Stimulated activated CD8-positive, alpha-beta memory T cell treated with anti-CD3 and anti-CD28 coated beads, Interleukin-15, amount 100 ng/mL, for 24 hours (primary cell): ENCODE measurements at places on chromosomes 5 and 9.

DNA sequence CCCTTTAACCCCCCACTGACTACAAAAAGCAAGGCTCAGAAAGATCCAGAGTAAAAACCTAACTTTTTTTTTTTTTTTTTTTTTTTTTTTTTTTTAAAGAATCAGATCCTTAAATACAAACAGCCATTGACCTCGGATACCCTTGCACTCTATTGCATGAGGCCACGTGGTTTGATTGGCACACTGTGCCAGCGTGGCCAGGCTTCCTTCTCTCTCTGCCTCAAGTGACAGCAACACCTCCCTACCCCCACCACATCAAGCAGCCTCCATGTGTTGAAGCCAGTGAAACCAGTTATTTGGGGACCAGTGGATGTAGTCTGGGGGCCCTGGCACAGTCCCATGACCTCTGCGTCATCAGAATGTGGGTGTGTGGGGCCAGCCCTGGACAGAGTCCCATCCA, 71.4 kb downstream of the OTULIN start:
- no peak for DNase-seq

- no peak for DNase-seq
Measured at GRCh38 chr9:75909776-75910175, 19.3 kb downstream of the PCSK5 start.

- DNase-seq: no peak
Measured at GRCh38 chr5:119019501-119019900, 31.2 kb upstream of the DTWD2 start.

GRCh38 chr9:2227144-2227867, 212.2 kb downstream of the SMARCA2 start:
- no peak for DNase-seq

DNA sequence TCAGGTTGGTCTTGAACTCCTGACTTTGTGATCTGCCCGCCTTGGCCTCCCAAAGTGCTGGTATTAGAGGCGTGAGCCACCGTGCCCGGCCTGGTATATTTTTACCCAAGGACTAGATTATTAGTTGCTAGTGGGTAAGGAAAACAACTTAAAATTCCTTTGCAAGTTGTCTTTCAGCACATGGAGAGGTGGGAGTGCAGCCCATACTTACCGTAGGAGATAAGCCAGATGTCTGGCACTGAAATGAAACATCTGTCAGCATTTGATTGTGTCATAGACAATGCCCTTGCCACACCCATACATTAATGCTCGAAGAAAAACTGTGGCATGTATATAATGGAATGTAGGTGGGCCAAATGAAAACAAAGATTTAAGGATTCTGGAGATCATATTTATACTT, 36.6 kb upstream of the ANKH start:
- DNase-seq: no peak

GRCh38 chr9:113600023-113600823, 136.7 kb downstream of the RGS3 start:
- no peak for DNase-seq

GRCh38 chr5:149358294-149358651, 427 bp downstream of the PCYOX1L start:
- no peak for DNase-seq

DNA sequence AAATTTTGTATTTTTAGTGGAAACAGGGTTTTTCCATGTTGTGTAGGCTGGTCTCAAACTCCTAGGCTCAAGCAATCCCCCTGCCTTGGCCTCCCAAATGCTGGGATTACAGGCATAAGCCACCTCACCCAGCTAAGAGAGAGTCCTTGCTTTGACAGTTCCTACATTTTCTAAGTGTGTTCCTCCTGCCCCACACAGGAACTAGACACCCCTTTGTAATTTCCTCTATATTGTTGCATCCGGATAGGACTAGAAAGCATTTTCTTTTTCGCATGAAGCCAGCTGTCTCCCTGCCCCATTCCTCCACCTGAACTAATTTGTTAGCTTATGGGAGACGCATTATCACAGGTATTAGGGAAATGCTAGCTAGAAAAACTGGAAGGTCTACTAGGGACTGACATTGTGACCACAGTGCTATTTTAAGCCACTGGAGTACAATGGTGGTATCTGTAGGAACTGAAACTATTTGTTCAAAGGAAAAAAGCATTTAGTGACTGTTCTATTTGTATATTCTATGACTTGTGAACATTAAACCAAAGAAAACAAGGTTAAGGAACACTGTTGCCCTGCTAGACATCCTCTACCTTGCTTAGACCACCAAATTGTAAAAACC, 214.1 kb downstream of the SMARCA2 start:
- DNase-seq: no peak

GRCh38 chr5:171931163-171931562, 75.3 kb downstream of the FBXW11 start:
- DNase-seq: no peak

DNA sequence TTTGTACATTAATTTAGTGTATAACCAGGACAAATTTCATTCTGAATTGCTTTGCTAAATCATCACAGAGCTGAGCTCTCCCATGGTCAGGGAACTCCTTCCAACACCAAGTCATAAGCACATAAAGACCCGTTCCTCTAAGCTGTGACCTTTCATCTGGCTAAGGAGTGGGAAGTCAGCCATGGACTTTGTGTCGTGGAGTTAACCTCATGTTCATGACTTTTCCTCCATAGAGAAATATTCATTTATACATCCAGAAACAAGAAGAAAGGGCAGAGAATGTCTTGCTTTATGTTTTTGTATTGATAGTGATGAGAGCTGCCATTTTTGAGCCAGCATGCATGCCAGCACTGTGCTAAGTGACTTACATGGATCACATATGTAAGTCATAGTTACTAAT, 97.5 kb downstream of the INIP start:
- no peak for DNase-seq

DNA sequence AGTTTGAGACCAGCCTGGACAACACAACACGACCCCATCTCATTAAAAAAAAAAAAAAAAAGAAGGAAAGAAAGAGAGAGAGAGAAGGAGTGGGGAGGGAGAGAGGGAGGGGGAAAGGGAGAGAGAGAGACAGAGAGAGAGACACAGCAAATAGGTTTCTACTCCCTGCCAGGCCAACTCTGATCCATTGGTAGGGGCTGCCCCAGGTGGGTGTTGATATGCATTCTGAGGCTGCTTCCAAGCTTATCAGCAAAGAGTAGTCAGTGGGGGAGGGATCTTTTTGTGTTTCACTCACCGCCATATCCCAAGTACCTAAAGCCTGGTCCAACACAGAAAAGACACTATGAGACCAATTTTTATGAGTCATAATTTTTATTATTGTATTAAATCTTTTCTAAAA, 57.0 kb upstream of the SAP30L start:
- no peak for DNase-seq

- no peak for DNase-seq
Measured at GRCh38 chr9:114551750-114552685, 35.6 kb upstream of the ATP6V1G1 start.

- peak; percentile 26 for DNase-seq
Measured at GRCh38 chr5:33936004-33936380, 194 bp upstream of the RXFP3 start.

- DNase-seq: no peak
Measured at GRCh38 chr5:172634106-172634899, 6.8 kb upstream of the NEURL1B start.

- no peak for DNase-seq
Measured at GRCh38 chr5:78795757-78796156, 147.2 kb upstream of the LHFPL2 start.

DNA sequence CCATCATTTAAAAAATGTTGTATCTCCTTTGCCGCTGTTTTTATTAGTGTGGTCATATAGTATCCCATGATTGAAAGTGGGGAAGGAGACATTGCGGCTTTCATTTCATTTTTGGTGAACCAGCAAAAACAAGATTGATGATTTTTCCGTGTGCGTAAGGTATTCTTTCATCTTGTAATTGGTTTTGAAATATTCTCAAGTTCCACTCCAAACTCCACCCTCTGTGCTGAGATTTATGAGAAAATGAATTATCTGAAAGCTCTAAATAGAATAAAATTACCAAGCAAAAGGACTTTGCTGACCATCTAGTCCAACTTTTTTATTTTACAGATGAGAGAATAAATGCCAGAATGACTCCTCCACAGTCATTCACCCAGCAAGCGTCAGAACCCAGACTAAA, 103.1 kb upstream of the MPDZ start:
- no peak for DNase-seq

GRCh38 chr9:100160021-100160420, 61.0 kb downstream of the INVS start:
- no peak for DNase-seq

DNA sequence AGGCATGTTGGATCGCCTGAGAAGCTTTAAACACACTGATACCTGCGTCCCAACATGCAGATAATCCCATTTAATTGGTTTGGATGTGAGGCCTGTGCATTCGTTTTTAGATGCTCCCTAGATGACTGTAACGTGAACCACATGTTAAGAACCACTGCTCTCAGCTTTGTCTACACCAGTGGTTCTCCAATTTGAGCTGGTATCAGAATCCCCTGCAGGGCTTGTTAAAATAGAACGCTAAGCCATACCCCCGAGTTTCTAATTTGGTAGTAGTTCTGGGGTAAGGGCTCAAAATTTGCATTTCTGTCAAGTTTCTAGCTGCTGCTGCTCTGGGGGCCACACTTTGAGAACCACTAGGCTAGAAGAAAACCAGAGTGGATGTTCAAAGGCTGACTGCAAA, 74.7 kb downstream of the S1PR3 start:
- no peak for DNase-seq

DNA sequence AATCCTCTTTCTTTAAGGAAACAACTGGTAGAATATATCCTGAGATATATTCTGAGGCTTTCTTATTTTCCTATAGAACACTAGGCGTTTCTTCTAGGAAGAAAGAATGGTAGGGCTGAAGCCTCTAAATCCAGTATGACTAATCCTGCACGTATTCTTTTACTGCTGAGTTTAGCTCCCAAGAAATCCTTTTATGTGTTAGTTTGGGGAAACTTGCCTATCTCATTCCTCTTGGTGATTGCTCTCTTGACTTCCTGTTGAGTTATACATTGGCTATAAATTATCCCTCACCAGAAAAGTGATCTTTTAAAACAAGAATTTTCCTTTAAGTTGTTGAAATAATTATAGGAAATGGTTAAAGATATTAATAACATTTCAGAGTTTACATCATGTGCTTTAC, 422.9 kb downstream of the TMEM161B start:
- DNase-seq: no peak

- DNase-seq: no peak
Measured at GRCh38 chr9:109473329-109473728, 24.8 kb downstream of the PTPN3 start.

DNA sequence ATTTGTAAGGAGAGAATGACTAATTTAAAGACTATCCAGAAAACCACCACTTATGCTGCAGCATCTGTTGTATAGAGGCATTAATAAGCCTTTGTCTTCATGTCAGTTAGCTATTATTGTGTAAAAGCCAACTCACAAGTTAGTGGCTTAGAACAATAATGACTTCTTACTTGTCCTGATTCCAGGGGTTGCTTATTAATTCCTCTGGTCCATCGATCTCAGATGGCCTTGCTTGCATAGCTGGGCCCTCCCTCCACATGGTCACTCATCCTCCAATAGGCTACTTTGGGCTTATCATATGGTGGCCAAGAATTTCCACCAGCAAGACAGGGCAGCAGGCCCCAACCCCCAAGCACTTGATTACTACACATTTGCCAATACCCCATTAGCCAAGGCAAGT, 44.5 kb upstream of the STK32A start:
- DNase-seq: no peak

DNA sequence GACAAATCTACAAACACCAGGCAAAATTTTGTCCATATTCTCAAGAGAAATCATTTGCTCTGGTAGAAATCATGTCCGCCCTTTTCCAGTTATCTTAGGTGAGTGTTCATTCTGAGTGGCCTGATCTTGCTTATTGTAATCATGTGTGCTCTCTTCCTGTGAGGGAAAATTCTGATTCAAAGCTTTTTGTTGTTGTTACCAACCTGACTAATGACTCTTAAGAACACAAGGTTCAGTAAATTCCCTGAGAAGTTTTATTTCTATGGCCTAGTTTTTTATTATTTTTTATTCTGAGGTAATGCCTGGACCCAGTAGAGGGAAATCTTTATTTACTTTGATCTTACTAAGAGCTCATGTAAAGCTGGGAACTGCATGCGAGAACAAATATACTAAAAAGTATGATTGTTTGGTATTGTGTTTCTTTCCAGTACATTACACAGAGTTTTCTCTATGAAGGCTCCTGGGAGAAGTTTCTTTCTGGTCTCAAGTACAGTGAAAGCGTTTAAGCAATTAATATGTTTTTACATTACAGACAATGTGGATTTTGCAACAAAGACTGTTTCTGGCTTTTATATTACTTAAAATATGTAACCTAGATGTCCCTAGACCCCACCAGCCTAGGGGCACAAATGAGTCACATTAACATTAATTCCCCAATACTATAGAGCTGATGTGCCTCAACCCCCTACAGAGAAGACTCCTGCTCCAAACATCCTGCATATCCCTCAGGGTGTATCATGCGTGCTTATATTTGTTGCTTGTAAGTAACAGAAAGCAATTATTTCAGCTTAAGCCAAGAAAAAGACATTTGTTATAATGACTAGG, 138.1 kb downstream of the TMEM167A start:
- DNase-seq: no peak

DNA sequence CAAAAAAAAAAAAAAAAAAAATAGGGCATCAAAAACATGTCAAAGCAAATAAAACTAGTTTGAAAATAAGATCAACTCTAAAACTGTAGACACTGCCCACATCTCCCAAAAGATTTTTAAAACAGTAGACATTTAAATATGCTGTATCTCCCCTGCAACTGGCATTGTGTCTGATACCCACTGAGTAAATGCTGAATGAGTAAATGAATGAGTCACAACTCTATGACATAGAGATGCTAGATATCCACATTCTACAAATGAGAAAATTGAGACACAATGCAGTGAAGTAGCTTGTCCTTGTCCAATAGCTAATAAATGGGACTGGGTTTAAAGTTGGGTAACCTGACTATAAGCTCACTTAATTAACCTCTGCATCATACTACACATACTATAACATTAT, 14.1 kb upstream of the MAP1B start:
- no peak for DNase-seq

- no peak for DNase-seq
Measured at GRCh38 chr5:37723162-37723961, 116.5 kb downstream of the GDNF start.

DNA sequence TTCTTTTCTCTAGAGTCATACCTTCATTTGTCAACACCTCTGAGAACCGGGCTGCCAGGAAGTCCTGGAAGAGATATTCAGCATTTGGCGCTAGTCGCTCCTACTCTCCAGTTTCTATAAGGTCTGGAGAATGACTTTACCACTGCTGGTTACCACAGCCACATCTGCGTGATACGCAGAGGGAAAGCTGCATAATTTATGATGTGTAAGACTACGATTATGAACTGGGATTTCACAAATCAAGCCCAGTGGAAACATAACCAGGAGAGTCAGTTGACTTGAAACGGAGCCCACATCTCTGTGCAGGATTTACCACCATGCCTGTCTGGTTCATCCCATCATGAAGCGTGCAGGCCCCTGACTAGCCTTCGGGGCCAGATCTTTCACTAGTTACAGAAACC, 72.6 kb downstream of the FGF1 start:
- DNase-seq: no peak

DNA sequence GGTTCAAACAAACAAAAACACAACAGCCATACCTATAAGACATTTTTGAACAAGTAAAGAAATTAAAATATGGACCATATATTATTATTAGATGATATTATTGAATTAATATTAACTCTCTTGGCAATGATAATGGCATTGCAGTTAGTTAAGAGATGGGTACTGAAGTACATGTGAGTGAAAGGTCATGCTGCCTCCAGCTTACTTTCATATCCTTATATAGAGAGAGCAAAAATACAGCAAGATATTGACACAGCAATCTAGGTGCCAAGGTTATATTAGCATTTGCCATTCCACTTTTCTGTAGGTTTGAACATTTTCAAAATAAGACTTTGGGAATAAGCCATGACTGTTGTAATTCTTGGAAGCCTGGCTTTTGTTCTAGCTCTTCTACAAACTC, 6.1 kb downstream of the TNFSF8 start:
- DNase-seq: no peak
